ENCODE measurements at places on chromosomes 12 and 14.

DNA sequence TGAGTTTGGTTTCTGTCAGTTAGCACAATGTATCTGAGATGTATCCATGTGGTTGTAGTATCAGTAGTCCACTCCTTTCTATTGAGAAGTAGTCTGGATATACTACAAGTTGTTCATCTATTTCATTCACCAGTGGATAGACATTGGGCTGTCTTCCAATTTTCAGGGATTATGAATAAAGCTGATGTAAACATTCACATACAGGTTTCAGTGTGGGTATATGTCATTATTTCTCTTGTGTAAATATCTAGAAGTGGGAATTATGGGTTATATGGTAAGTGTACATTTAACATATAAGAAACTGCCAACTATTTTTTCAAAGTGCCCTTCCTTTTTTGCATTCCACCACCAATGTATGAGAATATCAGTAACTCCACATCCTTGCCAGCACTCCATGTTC is 35.9 kb downstream of the PHLDA1 start:
- no peak for DNase-seq

GRCh38 chr12:11477110-11477509 is 81.7 kb upstream of the PRB2 start:
- DNase-seq = no peak

DNA sequence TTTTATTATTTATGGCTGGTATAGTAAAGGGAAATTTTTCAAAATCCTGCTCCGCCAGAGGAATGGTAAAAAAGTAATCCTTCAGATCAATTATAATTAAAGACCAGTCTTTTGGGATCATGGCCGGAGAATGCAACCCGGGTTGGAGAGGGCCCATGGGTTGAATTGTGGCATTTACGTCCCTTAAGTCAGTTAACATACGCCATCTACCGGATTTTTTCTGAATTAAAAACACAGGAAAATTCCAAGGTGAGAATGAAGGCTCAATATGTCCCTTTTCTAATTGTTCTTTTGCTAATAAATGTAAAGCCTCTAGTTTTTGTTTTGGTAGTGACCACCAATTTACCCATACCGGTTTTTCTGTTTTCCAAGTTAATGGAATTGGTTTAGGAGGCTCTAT is 602.8 kb downstream of the ALG10 start:
- peak; percentile 3 for DNase-seq

DNA sequence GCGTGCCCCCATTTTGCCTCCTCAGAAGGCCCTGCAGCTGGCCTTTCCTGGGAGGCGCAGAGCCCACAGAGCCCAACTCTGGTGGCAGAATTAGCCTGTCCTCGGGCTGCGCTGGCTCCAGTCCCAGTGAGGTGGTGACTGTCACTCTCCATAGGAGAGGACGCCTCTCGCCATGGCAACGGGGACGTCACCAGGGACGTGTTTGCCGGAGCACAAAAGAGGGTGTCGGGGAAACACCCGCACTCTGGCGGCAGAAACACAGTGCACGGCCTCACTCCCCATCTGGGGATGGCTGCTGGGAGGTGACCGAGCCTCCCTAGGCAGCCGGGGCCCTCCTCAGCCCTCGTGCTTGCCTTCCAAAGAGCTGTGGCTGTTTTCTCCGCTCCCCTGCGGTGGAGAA is 50.2 kb upstream of the NCOR2 start:
- DNase-seq = no peak

GRCh38 chr12:95114766-95115405 is 41.5 kb upstream of the NR2C1 start:
- DNase-seq = no peak

DNA sequence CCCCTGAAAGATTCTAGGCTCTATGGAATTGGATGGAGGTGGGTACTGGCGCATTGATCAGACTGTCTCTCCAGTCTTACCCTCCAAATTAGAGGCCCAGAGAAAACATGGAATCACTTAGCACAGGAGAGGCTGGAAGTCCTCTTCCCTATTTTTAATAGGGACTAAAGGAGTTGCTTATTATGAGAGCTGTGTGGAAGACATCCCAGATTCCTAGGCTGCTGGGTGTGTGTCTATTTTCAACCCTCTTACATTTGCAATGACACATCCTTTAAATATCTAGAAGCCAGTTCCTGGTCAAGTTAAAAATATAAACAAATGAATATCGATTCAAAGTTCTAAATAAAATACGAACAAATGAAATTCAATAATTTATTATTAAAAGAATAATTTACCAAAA is 58.3 kb upstream of the ARID2 start:
- DNase-seq = peak; percentile 77

GRCh38 chr12:92905811-92906554 is 23.1 kb downstream of the EEA1 start:
- DNase-seq = no peak

GRCh38 chr12:3103806-3104205 is 26.6 kb downstream of the TSPAN9 start:
- no peak for DNase-seq

- no peak for DNase-seq
Measured at GRCh38 chr14:46108228-46108627, 543.4 kb downstream of the RPL10L start.

DNA sequence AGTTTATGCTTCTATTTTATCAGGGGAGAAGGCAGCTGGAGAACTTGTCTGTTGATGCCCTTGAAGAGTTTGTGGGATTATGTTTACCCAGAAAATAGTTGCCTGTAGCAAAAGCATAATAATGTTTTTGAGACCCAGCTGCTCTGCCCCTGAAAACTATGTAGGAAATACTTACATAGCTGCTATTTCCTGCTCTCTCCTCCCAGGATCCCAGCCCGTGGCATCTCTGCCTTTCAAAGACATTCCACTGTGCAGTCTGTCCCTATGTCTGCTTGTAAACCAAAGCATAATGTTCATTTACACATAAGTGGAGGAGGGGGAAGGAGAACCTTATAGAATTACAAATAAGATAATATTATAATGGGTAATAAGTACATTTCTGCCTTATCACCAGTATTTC is 198.7 kb downstream of the SYT1 start:
- peak; percentile 22 for DNase-seq

- no peak for DNase-seq
Measured at GRCh38 chr14:104593710-104594136, 10.8 kb downstream of the TMEM179 start.

- no peak for DNase-seq
Measured at GRCh38 chr12:108337235-108338223, 1.6 kb downstream of the CMKLR1 start.

GRCh38 chr14:33655421-33655820 is 295.5 kb downstream of the EGLN3 start:
- DNase-seq = no peak

All from fibroblast of the aortic adventitia (primary cell).